ENCODE measurements at places on chromosomes 4 and X. TPM values are rescaled to one million over a fixed set of nuclear protein-coding genes. Genes with fewer than 3 reads are reported as not detected.

DNA sequence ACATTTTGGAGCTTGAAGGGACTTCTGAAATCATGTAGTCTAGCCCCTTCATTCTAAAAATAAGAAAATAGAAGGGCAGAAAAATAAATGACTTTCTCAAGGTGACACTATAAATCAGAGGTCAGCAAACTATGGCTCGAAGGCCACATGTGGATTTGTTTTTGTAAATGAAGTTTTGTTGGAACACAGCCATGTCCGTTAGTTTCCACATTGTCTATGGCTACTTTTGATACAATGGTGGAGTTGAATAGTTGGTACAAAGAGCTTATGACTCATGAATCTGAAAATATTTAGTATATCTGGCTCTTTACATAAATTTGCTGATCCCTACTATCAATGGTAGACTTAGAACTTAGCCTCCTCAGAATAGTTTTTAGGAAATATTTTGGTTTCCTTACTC lies 302.4 kb upstream of the PRPS2 start:
- no peak for DNase-seq

DNA sequence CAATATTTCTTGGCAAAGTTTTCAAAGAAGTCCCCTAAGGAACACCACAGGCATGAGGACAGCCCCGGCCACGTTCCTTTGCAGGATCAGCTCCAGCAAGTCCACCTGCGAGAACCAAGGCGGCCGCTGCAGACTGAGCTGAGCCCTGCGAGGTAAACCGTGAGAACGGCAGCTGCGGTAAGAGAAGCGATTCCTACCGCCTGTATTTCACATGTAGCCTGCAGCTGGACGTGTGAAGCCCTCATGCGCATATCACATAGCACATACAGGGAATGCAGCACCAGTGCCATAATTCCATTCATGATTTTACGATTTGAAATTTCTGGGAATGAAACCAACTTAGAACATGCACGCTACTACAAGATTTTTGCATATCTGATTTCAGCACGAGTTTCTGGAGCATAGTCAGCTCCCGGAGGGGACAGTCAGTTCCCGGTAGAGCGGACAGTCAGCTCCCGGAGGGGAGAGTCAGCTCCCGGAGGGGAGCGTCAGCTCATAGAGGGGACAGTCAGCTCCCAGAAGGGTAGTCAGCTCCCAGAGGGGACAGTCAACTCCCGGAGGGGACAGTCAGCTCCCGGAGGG lies 41.7 kb downstream of the FGFRL1 start:
- peak; percentile 69 for DNase-seq

GRCh38 chr4:52926196-52926974 lies 64.3 kb downstream of the RASL11B start:
- DNase-seq: no peak

GRCh38 chr4:128166982-128167381 lies 105.9 kb downstream of the LARP1B start:
- no peak for DNase-seq

DNA sequence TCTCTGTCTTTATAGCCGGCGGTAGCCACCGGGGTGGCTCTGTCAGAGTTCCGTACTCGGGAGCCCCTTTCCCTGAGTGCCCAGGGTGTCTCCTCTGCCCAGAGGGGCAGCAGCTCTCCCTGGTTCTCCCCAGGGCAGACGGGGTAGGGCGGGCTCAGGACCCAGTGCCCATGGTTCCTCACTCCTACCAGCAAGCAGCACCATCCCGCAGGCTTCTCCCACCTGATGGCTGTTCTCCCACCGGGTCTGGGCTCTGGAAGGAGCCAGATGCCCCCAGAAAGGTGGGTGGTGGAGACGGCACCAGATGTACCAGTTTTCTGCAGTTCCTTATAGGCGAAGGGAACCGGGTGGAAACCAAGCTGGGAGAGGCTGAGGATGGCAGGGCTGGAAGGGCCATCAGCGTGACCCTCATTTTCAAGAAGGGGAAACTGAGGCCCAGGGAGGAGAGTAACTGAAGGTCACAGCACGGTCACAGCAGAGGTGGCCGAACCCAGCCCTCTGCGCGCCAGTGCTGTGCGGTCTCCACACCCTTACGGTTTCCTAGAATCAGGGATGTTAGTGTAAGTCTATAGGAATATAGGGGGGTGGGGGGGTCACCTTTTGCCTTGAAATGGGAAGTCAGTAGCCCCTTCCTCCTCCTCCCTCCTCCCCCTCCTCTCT lies 198.7 kb downstream of the AFAP1 start:
- no peak for DNase-seq

- DNase-seq: no peak
Measured at GRCh38 chr4:92399032-92399431, 95.3 kb downstream of the GRID2 start.

- no peak for DNase-seq
Measured at GRCh38 chr4:107643021-107643420, 77.0 kb downstream of the PAPSS1 start.

DNA sequence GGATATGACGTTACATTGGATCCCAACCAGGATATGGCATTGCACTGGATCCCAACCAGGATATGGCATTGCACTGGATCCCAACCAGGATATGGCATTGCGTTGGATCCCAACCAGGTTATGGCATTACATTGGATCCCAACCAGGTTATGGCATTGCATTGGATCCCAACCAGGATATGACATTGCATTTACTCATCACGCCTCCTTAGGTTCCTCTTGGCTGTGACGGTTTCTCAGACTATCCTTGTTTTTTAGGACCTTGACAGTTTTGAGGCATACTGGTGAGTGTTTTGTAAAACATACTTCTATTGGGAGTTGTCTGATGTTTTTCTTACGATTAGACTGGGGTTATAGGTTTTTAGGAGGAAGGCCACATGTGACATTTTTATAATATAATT lies 5.4 kb upstream of the ACSL1 start:
- DNase-seq: no peak

DNA sequence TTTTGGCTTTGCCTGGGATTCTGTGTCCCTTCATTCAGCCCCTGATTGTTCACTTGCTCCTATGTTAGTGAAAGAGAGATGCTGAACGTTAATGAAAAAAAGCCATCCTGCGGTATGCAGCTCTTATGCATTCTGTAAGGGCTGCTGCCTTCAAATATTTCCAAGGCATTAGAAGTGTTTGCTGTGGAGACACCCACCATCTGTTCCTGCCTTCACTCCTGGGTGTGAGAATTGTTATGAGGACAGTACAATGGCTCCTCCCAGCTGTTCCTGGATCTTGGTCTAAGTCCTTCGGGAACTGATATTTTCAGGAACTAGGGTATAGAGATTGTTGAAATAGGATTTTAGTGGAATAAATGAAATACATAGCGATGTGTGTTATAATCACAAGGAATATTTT lies 427.1 kb upstream of the FAM47C start:
- no peak for DNase-seq

- no peak for DNase-seq
Measured at GRCh38 chrX:45843518-45843917, 642.8 kb upstream of the DIPK2B start.

GRCh38 chrX:106281383-106281782 lies 113.3 kb downstream of the PWWP3B start:
- no peak for DNase-seq

- DNase-seq: no peak
Measured at GRCh38 chr4:71009890-71010588, 16.6 kb downstream of the DCK start.

- no peak for DNase-seq
Measured at GRCh38 chr4:122921300-122921699, 1.1 kb downstream of the NUDT6 start.

- DNase-seq: no peak
Measured at GRCh38 chr4:64784125-64784524, 374.9 kb upstream of the TECRL start.

- DNase-seq: peak; percentile 55
Measured at GRCh38 chr4:142817442-142817841, 28.7 kb downstream of the INPP4B start.

GRCh38 chrX:53159184-53159583 lies 65.2 kb downstream of the KANTR start:
- DNase-seq: no peak

GRCh38 chr4:56803471-56803870 lies 18.0 kb downstream of the SPINK2 start:
- no peak for DNase-seq

DNA sequence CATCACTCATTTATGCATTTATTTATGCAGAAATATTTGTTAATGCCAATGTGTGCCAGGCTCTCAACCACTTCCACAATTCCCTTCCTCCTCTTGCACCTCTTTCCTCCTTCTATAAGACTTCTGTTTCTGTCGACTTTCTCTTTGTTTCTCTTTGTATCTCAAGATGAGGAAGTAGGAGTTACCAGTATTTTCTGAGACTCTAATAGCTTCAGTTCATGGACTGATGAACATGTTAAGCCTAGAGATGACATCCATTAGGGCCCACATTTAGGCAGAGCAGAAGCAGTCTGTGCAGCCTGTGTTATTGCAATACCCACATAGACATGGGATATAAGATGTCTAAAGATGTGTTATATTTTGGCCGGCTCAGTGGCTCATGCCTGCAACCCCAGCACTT lies 241.8 kb upstream of the SMIM31 start:
- DNase-seq: no peak

- no peak for DNase-seq
Measured at GRCh38 chrX:67555578-67556203, 11.9 kb downstream of the AR start.

DNA sequence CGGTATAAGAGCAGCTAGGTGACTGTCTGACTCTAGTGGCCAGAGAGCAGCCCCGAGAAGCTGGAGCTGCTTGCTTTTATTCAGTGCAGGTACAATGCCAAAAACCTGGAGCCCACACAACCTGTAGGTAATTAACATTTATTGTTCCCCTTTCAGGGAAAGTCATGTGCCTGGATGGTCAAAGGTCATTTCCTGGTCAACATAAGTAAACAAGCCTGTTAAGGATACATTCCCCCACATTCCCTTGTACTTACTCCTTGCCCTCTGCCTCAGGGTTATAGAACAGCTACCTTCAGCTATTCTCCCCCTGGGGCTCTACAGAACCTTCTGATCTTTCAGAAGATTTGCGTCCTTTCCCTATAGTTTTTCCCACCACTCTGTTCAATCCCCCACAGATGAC lies 253.4 kb downstream of the TMA16 start:
- DNase-seq: no peak

GRCh38 chrX:71609095-71609750 lies 9.1 kb downstream of the CXCR3 start:
- DNase-seq: no peak

USP51 gene
- 1.4 TPM for polyA plus RNA-seq

ALPK1 gene
- 11.5 TPM for polyA plus RNA-seq

PROM1 gene
- not detected for polyA plus RNA-seq

RTL9 gene
- polyA plus RNA-seq: 0.37 TPM

NPFFR2 gene
- not detected for polyA plus RNA-seq

EFNB1 gene
- polyA plus RNA-seq: 22.8 TPM

CCDC160 gene
- polyA plus RNA-seq: 0.06 TPM

TREX2 gene
- not detected for polyA plus RNA-seq

TEX13B gene
- not detected for polyA plus RNA-seq
